ENCODE measurements at places on chromosomes 1 and 21. TPM values are rescaled to one million over a fixed set of nuclear protein-coding genes. Genes with fewer than 3 reads are reported as not detected.

The CHODL gene
- total RNA-seq = 0.10 TPM

- no peak for DNase-seq
Observed at GRCh38 chr1:235986869-235987268, 78.0 kb downstream of the NID1 start.

GRCh38 chr1:17212487-17213121 lies 7.7 kb downstream of the PADI1 start:
- DNase-seq = no peak

DNA sequence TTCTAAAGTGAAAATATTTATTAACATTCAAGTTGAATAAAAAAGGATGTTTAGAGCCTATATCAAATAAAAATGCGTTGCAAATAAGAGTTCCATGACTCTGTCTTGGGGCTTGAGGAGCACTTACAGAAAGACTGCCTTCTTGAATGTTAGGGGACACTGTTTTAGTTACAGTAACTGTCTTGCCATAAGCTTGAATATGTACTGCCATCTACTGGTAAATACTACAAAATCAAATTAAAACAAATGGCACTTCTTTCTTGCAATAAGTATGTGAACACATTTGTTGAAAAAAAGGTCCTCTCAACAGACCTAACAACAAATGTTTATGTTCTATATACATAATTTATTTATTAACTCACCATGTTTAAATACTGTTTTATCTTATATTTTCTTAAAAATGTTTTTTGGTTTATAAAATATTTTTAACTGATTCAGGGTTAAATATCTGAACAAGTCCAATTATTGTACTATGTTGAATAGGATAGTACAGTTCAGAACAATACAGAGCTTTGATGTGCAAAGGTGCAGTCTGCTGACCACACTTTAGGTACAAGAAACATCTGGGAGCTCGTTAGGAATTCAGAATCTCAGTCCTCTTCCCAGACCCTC lies 199.5 kb downstream of the LRRIQ3 start:
- peak; percentile 32 for DNase-seq

DNA sequence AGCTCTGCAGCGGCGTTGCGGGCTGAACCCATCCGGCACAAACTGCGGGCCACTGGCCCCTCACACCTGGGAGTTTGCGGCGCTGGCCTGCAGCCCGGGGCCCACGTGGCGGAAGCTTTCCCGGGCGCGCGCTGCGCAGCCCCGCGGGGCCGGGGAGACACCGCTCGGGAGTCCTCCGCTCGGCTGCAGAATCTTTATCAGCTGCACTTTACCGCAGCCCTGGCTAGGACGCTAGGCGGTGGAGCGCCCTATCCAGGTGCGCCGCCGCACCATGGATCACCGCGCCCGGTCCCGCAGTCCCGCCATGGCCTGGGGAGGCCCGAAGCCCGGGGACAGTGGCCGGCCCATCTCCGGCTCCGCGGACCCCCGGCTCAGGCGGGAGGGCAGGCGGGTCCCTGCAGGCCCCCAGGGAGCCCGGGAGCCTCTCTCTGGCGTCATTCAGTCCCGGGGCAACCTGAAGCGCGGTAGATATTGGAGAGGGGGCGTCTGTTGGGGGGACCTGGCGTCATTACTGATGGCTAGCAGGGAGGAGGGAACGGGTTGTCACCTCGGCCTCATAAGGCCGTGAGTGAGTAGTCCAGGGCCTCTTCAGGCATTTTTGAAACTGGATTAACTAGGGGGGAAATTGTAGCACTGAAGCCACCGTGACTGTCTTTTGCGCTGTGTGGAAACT lies 5.7 kb upstream of the OLIG2 start:
- DNase-seq = no peak

GRCh38 chr1:117359561-117360289 lies 7.5 kb upstream of the MAN1A2 start:
- no peak for DNase-seq

GRCh38 chr1:100542285-100542684 lies 4.3 kb downstream of the GPR88 start:
- no peak for DNase-seq

DNA sequence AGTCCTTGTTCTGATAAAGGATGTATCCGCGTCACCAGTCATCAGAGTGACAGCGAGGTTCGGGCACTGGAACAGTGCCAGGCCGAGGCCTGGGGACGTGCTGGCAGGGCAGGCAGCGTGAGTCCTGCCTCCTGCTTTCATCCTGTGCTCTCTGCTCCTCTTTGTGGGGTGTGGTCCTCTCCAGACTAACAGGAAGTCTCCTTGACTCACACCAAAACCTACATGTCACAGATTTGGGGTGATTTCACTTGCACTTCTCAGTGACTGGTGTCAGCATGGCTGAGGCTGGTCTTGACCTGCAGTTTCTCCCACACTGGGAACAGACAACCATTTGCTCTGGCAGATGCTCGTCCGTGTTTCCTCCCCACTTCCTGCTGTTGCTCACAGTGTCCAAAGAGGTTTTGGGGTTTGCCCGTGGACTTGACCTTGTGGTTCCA lies 8.8 kb upstream of the NLRP3 start:
- no peak for DNase-seq

DNA sequence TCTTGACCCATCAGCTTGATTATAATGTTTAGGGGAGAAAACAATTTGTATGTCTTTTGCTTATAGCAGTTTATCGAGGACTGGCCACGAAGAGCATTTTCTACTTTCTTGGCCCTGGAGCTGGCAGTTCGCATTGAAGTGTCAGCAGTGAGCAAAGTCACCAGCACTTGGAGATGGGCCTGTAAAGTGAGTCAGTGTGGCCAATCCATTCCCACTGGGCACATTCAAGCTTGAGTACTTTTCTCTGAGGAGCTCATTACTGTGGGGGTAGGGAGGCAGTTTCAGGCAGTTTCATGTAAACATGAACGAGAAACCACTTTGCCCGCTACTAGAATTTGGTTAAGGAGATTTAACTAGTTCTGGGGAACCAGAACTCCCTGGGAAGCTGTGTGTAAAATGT lies 164.8 kb downstream of the PRDM2 start:
- DNase-seq = no peak

The PHC2 gene
- total RNA-seq = 122 TPM

- DNase-seq = no peak
Observed at GRCh38 chr1:240151136-240151735, 59.6 kb downstream of the FMN2 start.

GRCh38 chr21:15562748-15563147 lies 167.0 kb upstream of the USP25 start:
- DNase-seq = no peak

The ARF1 gene
- 321 TPM for total RNA-seq

The LCE1D gene
- not detected for total RNA-seq

- DNase-seq = no peak
Observed at GRCh38 chr1:19449454-19450228, 35.7 kb downstream of the CAPZB start.

DNA sequence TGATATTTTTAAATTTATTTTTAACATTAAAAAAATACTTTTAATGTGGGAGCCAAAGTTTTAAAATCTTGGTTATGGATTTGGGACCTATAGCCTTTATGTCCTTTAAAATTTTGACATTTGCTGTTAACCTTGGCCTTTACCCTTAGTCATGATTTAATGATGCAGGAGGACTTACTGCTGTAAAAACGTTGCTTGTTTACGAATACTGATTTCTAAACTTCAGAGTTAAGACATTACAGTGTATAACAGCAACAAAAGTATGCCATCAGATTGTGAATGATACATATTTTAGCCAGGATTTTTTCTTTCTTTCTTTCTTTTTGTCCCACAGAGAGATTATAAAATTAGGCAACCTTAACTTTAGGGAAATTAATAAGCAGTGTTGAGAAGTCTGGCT lies 8.9 kb downstream of the RBM15 start:
- DNase-seq = no peak

The EDARADD gene
- 35.4 TPM for total RNA-seq

DNA sequence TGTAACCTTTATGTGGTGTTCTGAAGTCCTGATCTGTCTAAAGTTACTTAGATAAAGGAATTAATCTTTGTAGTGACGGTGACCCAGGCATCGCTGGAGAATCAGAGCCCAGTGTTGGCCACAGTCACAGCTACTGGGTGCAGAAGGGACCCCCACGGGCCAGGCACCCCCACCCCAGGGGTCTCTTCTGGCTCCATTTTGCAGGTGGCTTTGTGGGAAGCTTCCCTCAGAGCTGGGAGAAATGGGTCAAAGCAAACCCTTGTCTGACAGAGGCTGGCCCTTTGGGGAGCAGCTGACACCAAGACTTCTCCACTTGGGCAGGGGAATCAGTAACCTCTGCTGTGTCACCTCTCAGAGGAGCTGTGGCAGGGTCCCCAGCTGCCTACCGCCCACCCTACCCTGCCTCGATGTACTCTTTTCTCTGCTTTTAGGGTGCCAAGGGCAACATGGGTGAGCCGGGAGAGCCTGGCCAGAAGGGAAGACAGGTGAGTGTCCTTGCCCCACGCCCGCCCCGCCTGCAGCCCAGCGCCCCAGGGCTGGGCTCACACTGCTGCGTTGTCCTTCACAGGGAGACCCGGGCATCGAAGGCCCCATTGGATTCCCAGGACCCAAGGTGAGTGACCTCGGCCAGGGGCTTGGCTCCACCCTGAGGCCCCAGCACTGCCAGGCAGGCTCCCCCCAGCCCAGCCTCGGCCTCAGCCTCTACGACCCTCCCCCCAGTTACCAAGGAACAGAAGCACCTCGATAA lies 17.7 kb downstream of the COL6A2 start:
- no peak for DNase-seq

DNA sequence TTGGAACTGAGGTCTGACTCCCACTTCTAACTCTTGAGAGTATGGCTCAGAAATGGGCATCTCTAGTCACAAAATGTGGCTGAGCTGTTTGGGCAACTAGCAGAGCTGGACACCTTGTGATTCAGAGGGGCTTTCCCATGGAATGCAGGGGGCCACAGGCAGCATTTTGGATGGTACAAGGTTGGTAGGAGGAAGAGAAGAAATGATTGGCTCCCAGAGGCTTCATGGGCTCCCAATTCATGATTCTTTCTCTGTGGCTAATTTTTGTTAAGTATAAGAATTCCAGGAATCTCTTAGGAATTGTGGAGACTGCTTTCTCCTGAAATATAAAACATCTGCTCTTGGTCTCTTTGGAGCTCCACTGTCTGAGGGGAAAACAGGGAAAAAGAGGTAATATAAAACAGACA lies 49.7 kb downstream of the PBX1 start:
- DNase-seq = no peak

GRCh38 chr21:19950347-19950746 lies 1047.9 kb upstream of the NCAM2 start:
- DNase-seq = no peak

- no peak for DNase-seq
Observed at GRCh38 chr1:14707531-14708445, 109.3 kb downstream of the KAZN start.

The DYRK3 gene
- 12.0 TPM for total RNA-seq

DNA sequence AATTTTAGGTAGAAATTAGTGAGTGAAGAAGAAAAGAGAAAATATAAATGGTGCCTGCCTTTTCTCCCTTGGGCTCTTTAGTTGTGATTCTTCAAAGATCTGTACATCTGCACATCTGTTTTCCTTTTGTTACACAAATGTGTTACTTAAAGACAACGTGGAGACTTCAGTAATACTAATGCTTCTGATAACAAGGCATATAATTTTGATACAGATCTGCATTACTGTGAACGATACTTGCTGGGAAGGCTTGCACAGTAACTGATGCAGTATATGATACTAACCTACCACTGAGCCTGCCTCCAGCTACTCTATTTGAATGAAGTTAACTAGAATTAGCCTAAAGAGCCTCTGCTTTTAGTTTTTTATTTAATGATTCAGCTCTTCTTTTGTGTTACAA lies 244.6 kb downstream of the COL11A1 start:
- DNase-seq = no peak

DNA sequence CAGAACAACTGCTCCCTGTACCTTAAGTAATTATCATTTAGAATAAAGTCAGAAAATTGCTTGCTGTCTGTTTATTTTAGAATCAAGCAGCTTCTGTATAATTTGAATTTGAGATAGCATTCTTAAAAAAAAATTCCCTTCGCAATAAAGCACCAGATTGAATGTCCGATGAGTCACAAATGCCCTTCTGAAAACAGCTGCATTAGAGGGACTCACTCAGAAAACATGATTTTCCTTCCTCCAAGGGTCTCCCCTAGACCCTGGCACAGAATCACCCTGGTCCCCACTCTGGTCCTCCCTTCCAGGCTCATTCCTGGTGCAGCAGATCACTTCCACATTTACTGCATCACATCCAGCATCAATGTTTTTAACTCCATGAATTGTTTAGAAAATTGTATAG lies 471.1 kb upstream of the VAMP3 start:
- DNase-seq = no peak

DNA sequence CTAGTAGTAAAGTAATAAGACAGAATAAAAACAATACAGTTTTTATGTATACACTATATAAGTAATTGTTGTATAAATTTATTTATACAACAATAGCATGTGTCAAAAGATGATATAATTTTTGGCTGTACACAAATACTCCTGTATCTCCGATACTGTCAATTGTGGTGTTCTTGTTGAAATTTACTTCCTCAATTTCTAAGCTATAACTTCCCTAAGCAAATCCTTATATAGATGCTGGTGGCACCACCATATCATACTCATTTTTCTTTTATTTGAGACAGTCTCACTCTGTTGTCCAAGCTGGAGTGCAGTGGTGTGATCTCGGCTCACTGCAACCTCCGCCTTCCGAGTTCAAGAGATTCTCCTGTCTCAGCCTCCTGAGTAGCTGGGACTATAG lies 141.0 kb upstream of the HP1BP3 start:
- no peak for DNase-seq

GRCh38 chr21:16072221-16072620 lies 342.4 kb downstream of the USP25 start:
- DNase-seq = no peak

The NES gene
- 56.3 TPM for total RNA-seq

The RPE65 gene
- not detected for total RNA-seq

GRCh38 chr1:19814681-19815503 lies at the start of gene RNF186:
TSS of gene RNF186 (minus strand) at chr1:19815283. CDS start at chr1:19815101, 182 bp downstream.
- no peak for DNase-seq

DNA sequence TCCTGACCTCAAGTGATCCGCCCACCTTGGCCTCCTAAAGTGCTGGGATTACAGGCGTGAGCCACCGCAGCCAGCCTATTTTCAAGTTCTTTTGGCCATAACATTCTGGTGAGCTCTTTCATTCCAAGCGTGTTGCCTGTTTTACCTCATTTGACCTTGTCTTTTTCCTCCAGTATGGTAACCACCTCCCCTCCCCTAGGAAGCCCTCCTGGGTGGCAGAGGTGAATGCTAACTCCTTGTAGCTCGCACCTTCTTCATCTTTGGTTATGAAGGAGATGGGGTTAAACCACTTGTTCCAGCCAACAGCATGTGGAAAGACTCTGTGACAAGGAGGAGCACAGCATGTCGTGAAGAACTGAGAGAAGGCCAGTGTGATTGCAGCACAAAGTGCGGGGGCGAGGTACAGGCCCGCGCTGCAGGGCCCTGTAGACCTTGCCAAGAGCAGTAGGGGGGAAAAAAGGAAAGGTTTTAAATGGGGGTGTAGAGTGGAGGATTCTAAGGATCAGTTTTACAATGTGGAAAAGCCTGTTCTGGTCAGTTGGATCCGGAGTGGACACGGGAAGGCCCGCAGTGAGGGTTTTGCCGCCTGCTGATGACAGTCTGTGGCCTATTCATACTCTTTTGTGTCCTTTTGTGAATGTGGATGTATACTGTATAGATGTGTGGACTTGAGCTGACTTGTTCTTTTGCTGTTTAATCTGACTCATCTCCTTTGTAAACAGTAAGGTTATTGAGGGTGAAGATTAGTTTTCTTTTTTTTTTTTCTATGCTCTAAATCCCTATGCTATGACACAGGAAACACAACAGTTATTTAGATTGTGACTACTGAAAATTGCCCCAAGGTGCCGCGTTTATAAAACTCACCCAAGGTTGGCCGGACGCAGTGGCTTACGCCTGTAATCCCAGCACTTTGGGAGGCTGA lies 7.5 kb upstream of the ZNF436 start:
- peak; percentile 98 for DNase-seq

Data from Panc1 (cell line).